SK-MEL-5 (cell line): ENCODE measurements at places on chromosomes 1 and 21. TPM values are rescaled to one million over a fixed set of nuclear protein-coding genes. Genes with fewer than 3 reads are reported as not detected.

Gene ARTN
- 0.27 TPM in 1 of 2 replicates, not detected in the other for total RNA-seq

- DNase-seq: peak; percentile 65
Observed at GRCh38 chr1:72623299-72623708, 341.0 kb upstream of the NEGR1 start.

Gene AMY2A
- not detected in 2 replicates for total RNA-seq

GRCh38 chr1:248824301-248824700, 1.4 kb downstream of the SH3BP5L start:
- no peak for DNase-seq

DNA sequence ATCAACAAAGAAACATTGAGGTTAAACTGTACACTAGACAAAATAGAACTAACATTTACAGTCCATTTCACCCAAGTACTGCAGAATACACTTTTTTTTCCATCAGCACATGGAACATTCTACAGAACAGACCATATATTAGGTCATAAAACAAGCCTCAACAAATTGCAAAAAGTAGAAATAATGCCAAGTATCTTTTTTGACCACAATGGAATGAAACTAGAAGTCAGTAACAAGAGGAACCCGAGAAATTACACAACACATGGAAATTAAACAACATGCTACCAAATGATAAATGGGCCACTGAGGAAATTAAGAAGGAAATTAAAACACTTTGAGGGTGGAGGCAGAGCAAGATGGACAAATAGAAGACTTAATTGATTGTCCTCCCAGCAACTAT, 8.4 kb upstream of the C1orf185 start:
- DNase-seq: no peak

DNA sequence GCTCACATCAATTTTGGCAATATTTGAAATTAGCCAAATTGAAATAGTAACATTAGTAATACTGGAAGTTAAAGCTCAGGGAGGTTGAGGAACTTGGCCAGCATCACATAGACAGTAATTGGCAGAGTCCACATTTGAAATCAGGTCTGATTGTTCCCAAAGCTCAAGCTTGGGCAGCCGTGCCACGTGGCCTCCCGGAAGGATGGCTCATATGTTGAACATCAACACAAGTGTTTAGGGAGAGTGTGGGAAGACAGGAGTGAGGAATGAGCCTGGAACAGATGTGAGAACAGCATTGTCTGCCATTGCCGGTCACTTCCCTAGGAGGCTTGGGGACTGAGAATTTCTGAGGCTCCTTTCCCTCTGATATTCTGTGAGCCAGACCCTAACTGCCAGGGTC, 40.2 kb upstream of the RBM15 start:
- DNase-seq: no peak

- DNase-seq: peak; percentile 68
Observed at GRCh38 chr1:24199291-24199900, 12.3 kb upstream of the IFNLR1 start.

DNA sequence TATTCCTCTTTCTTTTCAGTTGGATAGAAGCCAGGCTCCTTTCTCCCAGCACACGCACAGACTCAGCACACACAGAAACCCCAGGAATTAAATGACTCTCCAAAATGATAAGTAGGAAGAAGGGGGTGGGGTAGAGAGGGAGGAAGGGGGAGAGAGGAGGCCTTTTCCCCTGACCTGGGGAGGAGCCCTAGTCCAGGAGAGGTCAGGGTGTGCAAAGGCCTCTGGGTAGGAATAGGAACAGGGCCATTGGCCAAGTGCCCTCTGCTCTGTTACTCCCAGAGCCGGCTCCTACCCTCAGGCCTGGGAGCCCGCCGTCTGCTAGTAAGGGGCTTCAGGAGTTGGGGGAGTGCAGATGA, 35.6 kb upstream of the PUM1 start:
- DNase-seq: no peak

DNA sequence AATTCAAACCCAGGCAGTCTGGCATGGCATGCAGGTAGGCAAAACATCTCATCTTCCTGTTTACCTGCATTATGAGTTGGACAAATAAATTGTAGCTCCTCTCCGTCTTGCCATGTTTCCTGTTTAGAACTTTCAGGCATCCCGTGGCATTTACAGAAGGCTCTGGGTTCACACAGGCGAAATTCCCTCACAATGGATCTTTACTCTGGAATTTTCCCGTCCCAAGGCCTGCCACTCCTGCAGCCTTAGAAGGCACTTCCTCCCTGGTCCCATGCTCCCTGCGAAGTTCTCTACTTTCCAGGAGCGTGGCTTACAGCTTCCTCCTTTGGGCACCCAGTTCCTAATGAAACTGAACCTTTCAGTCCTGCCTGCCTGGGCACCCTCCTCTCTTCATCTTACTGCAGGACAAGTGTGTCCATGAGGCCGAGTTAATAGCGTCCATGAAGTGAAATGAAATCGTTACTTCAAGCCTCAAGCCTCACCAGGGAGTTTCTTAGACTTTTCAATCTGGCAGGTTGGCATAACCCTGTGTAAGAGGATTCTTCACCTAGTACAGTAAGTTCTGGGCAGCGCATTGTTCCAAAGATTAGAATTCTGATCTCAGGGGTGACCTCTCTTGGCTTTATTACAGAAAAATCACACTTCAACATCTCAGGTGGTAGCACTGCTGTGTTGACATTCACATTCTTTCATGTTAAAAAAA, 36.8 kb upstream of the AHCYL1 start:
- DNase-seq: no peak

Gene RNU11
- not detected in 2 replicates for total RNA-seq

DNA sequence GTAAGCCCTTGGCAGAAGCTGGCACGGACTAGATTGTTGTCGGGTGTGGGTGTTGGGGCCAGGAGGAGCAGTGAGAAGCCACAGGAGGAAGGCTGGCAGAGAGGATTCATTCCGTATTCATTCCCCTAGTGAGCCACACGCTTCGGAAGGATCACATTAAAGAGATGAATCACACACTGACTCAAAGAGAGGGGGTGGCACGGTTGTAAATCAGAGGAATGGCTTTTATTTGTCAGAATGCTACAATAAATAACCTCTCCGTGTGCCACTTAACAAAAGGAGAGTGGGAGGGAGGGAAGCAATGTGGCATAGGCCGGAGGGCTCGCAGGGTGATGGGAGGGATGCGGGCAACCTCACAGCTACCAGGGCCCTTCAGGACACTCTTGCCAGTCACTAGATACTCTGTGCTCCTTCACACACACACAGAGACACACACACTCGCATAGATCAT, 135.5 kb downstream of the HIVEP3 start:
- DNase-seq: no peak

DNA sequence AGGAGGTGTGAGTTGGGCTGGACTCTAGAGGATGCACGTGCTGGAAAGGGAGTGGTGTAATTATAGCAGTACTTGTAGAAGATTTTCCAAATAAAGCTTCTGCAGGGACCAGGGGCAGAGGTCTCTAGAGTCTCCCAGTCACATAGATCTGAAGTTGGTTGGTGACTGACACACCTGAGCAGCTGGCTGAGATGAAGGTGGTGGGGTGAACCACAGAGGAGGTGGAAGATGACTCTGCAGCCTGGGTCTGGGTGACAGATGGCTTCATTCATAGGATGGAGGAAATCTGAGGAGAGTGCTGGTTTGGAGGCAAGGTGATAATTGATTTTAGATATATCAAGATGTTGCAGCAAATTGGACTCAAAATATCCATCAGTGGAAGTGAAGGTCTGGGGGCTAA, 178.9 kb upstream of the IVNS1ABP start:
- no peak for DNase-seq

Gene HTR6
- 0.16 and 0.29 TPM in 2 replicates for total RNA-seq

DNA sequence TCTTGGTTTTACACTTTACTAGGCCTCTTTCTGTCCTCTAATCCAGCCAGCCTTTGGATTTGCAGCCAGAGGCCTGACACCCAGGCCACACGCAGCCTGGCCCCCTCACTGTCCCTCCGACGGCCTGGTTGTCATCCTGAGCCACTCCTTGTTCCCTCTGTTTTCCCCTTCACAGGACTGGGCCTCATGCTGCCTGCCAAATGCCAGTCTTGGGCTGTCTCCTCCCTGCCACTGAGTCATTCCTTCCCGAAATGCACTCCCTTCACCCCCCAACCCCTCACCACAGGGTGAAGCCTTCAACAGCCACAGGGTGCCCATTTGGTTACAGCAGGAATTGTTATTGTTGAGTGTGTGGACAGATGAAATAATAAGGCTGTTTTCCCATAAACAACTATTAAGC, 21.3 kb downstream of the ACOT11 start:
- DNase-seq: no peak

- no peak for DNase-seq
Observed at GRCh38 chr1:110476028-110476765, 25.2 kb downstream of the PROK1 start.

GRCh38 chr21:21151231-21151630, 153.0 kb downstream of the NCAM2 start:
- no peak for DNase-seq

- no peak for DNase-seq
Observed at GRCh38 chr21:35002879-35003722, 46.0 kb downstream of the RUNX1 start.

Gene SPRR2D
- total RNA-seq: 26.7 and 39.8 TPM in 2 replicates

GRCh38 chr1:110565565-110565964, 40.6 kb downstream of the KCNA2 start:
- DNase-seq: peak; percentile 84

- no peak for DNase-seq
Observed at GRCh38 chr1:115308969-115309368, 29.1 kb downstream of the NGF start.

DNA sequence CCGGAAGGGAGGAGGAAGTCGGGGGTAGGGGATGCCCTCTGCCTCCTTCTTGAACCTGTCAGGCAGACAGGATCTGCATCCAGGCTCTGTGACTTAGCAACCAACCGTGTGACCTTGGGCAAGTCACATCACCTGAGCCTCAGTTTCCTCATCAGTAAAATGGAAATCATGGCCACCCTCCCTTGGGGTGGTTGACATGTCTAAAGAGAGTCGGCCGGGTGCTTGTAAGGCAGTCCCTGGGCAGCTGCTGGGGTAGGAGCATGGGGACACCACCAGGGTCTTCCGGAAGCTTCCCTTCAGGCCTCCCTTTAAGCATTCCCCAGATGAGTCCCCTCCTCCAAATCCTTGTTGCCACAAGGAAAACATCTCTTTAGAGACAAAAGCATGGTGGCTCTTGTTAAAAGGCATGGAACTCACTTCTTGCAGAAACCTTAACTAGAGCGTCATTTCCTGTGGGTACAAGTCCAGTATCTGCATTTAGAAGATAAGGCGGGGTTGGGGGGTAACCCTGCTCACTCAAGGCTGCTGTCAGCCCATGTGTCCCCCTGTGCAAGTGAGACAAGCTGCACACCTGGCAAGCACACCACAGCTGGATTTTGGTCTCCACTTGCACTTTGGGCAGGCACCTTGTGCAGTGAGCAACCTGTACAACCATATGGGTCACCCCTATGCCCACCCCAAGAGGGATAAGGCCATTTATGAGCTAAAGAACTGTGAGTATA, 10.4 kb downstream of the CLCNKB start:
- DNase-seq: no peak
